Stimulated activated CD4-positive, alpha-beta T cell treated with anti-CD3 and anti-CD28 coated beads, Interleukin-2, amount 100 ng/mL, for 24 hours (primary cell): ENCODE measurements at places on chromosomes 3 and 15.

DNA sequence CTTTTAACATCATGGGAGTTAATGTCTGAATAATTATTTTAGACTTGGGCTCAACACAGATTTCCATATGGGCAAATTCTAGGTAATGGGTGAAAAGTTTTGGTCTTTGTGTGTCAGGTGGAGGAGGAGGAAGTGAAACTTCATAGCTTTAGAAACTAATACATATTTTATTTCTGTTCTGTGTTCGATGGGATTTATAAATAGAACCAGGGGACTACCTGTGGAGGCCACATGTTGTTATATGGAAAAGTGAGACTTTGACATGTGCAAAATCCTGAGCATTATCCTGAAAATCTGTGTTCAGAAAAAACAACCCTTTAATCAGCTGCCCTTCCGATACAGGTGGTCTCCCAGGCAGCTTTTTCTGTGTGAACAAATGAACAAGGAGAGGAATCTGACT, 209.5 kb downstream of the SOX2 start:
- no peak for DNase-seq

- no peak for DNase-seq
These were observed 819 bp upstream of the RPL24 start for GRCh38 chr3:101687142-101687931.

GRCh38 chr15:49458145-49458544, 35.1 kb downstream of the FGF7 start:
- DNase-seq, result no peak

- DNase-seq, result no peak
These were observed 776.9 kb upstream of the ARPP21 start for GRCh38 chr3:34862456-34862855.

GRCh38 chr3:126895178-126896066, 87.5 kb upstream of the PLXNA1 start:
- DNase-seq, result no peak

- DNase-seq, result no peak
These were observed 31.7 kb upstream of the CEMIP start for GRCh38 chr15:80747317-80748053.

- no peak for DNase-seq
These were observed 105.3 kb downstream of the CTNNB1 start for GRCh38 chr3:41304593-41304992.
